ENCODE measurements at places on chromosomes 5 and 9.

GRCh38 chr5:14944996-14945395 is 73.4 kb upstream of the ANKH start:
- no peak for DNase-seq

DNA sequence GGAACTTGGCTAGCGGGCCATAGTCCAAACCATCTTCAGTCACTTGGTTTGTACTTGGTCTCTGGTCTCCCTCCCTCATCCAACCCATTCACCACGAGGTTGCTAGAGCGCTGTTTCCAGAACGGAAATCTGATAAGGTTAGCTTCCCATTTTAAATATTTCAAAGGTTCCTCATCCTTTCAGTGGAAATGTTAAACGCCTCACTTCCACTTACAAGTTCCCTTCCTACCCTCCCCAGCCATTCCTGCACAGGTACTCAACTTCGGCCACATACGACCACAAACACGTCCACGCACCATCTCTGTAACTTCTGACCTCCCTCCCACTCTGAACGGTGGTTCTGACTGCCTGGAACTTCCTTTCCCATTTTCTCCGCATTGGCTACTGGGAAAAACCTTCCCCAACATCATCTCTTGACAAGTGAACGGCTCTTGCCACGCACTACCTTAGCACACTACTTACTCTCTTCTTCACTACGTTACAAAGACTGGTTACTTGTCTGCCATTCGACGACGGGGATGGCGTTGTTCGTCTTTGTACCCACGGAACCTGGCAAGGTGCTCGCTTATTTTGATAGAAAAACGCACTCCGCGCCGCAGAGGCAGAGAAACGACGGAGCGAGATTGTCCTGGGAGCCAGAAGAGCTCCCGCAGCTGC is 629 bp downstream of the CCNH start:
- peak; percentile 20 for DNase-seq

DNA sequence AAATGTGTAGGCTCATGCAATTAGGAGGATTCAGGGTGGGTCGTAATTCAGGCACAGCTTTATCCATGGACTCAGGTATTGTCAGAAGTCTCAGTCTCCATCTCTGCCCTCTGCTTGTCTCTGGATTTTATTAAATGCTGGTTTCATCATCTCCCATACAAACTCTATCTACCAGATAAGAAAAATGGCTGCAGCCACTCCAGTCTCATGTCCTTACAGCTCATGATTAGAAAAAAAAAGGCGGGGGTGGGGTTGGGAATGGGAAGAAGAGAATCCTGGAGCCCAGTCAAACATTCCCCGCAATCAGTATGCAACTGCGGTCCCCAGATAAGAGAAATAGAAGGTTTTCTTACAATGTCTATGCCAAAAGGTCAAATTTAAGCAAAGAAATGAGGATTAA is 7.6 kb upstream of the FBXO38 start:
- DNase-seq = no peak

DNA sequence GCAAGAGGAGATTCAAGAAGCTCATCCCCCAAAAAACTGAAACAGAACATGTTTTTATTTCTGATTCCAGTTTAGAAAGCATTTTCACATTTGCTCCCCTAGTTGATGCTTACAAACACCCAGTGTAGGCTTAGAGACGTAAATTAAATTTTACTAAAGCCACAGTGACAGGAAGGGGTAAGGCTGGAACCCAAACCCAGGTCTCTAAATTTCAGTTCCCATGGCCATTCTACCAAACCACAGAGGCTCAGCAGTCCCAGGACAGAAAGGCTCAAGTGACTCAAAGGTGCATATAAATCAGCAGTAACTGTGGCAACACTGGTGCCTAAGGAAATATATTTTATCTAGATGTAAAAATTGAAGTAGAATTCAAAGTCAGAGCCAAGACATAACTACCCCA is 128.7 kb downstream of the CEP120 start:
- no peak for DNase-seq

- DNase-seq = no peak
These were observed 3.5 kb downstream of the CSF1R start for GRCh38 chr5:150082889-150083288.

DNA sequence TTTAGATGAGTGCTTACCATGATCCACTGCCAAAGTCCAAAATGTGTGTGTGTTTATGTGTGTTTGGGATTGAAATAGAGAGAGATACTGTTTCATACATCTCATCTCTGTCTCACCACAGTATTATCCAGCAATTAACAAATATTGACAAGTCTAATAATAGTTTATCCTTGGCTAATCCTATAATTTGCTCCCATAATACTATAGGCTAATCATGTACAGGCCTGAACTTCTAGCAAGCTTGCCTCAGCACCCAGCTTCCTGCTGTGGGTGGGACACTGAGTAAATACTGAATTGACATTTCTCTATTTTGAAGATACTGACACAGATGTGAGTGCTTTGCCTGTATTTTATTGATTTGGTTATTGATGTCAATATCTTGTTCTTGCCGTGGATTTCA is 35.3 kb upstream of the KCNV2 start:
- no peak for DNase-seq

DNA sequence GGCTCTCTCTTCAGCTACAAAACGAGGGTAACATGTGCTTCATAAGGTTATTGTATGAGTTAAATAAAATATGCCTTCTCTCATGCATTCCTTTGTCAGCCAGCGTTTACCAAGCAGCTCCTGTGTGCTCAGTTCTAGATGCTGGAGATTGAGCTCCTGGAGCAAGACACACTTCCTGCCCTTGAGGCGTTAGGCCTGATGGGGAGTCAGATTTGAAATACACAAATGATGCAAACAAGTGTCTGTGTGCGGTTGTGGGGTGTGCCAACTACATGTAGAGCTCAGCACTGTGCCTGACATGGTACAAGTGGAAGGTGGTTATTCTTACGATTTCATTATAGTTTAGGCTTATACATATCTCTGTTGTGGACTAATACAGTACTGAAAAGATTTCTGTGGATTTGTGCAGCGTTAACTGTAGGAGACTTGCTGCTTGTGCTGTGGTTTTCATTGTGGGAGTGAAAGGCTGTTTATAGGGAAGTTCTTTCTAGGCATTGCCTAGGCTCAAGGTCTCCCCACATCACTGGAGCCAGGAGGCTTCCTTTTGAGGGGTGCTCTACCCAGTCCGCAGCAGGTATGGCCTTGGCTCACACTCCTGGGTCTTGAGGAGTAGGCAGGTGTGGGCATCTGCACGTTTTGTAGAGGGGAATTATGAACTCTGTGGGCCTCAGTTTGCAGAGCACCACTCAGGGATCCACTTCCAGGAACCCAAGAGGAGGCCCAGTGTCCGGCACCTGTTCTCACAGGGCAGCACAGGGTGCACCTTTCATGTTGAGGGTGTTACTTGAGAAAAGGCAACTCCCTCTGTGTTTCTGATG is 39.8 kb upstream of the ANGPTL2 start:
- DNase-seq = no peak

DNA sequence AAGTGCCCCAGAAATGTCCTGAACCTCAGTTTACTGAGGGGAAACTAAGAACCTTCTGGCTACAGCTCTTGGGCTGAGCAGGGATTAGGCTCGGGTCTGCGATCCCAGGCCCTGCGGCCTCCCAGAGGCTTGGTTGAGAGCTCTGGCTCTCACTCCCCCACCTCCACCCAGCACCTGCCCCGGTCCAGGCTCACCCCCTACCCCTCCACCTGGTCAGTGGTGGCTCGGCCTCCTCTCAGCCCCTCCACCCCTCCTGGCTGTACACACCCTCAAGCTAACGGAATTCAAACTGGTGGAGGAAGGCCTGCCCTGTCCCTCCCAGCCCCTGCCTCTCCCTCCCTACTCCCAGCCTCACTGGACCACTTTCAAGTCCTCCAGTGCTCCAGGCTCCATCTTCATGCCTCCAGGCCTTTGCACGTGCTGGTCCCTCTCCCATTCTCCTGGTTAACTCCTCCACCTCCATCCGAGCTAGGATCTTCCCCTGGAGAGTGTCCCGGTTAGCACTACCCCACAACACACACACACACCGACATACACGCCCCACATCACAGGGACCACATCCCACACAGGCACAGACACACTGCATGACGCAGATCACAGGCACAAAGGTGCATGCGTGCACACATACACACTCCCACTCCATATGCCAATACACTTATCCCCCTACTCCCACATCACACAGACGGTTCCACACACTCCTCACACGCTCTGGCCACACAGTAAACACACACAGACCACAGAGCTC is 130.9 kb downstream of the C9orf50 start:
- peak; percentile 41 for DNase-seq

- no peak for DNase-seq
These were observed 118.8 kb downstream of the GALNT10 start for GRCh38 chr5:154309371-154309745.

DNA sequence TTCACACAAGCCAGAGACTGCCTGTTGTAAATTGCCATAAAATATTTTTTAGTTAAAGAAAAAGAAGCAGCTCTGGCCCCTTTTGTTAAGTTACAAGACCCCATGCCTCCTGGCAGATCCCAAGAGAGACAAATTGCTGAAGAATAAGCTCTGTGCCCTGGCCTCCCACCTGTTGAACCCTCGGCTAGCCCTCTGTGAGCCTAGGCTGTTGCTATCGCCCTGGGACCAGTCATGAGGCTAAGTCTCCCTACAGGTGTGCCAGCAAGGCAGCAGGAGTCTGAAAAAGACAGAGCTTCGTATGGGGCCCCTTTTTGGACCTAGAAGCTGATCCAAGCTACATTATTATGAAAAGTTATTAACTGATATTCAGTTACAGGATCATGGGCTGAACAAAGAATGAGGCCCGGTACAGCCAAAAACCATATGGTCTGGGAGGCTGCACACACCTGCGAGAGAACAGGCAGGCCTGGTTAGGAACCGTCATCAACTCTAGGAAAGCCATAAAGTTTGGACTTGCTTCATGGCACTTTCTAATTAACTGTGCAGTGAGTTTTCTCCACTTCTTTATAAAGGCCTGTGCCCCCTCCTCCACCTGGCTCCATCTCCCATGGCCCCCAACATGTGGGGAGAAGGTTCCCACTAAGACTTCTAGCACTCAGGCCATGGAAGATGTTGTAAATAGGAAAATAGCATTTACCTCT is 384.7 kb downstream of the ENC1 start:
- no peak for DNase-seq

DNA sequence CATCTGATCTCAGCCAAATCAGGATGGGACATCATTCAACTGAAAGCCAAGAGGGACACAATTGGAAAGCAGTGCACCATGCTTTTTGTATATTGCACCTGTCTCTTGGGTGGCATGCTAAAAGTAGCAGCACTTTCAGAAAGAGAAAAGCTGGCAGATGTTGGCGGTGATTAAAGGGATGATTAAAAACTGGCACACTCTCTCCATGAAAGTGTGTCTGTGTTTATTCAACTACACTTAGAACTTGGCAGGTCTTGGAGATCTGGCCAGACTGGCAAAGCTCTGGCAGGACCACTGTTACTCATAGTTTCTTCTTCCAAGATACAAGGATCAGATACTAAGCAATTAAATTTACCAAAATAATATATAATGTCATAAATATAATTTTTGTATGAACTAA is 112.9 kb upstream of the ELAVL2 start:
- no peak for DNase-seq

DNA sequence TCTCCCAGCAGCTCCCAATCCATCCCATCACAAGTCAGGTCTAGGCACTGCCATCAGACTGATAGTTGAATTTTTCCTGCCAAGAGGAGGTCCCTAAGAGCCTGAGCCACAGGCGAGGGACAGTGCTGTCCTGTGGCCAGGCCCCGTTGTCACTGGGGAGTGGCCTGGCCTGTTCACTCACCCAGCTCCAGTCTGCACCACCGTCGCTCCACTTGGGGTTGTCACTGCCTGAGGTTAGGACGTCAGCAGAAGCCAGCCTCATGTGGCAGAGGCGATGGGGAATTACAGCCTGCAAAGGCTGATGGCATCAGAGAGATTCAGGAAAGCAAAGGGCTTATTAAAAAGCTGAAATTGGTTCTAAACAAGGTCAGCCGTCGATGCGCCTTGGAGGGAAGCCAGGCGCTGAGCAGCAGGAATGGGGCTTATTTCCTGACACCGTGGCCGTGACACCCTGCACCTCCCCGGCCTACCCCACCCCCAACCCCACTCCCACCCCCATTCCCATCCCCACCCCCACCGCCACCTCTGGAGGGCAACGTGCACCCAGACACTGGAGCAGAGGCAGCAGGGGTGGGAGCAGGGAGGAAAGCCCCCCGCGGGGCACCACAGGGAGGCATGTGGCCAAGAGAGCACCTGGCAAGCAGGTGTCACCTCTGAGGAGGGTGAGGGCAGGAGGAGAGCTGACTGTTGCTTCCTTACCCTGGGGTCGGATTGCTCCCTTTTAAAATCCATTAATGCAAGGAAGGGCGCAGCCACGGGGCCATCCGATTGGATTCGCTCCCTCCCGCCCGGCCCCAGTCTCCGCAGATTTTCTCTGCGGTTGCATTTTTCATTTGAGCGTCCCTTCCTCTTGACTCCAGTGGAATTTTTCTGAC is 3.1 kb upstream of the DBH start:
- DNase-seq = no peak
